IgD-negative memory B cell (primary cell): ENCODE measurements at places on chromosomes 3 and 15. TPM values are rescaled to one million over a fixed set of nuclear protein-coding genes. Genes with fewer than 3 reads are reported as not detected.

The POLQ gene
- polyA plus RNA-seq = not detected

The HGD gene
- 0.24 TPM for polyA plus RNA-seq

The GABRG3 gene
- not detected for polyA plus RNA-seq

The GXYLT2 gene
- polyA plus RNA-seq = not detected

The PPM1L gene
- 3.0 TPM for polyA plus RNA-seq

The FSD2 gene
- polyA plus RNA-seq = 0.09 TPM

The SLC38A3 gene
- polyA plus RNA-seq = not detected

The APOD gene
- not detected for polyA plus RNA-seq
